ENCODE measurements at places on chromosomes 3 and 15.
A peak's percentile ranks its signal among the peaks of the same experiment; 100 is the strongest.

GRCh38 chr3:53215816-53216215 lies 40.0 kb downstream of the TKT start:
- DNase-seq, result no peak

- no peak for DNase-seq
Observed at GRCh38 chr15:96323319-96324145, 7.0 kb upstream of the NR2F2 start.

DNA sequence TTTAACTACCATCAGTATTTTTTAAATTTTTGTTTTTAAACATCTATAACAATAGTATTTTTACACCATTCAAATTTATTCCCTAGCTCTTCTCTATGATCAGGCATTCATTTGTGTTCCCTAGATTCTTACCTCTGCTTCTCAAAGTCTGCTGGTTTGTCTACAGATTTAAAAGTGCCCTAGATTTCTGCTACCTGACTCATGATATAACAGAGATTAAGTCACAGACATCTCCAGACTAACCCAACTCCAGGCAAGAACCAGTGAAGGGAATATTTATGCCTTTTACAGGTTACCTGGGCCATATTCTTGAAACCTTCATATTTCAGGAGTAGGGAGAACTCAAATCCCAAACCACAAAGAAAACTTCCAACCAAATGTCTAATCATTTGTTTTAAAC lies 38.8 kb downstream of the ADAM10 start:
- no peak for DNase-seq

DNA sequence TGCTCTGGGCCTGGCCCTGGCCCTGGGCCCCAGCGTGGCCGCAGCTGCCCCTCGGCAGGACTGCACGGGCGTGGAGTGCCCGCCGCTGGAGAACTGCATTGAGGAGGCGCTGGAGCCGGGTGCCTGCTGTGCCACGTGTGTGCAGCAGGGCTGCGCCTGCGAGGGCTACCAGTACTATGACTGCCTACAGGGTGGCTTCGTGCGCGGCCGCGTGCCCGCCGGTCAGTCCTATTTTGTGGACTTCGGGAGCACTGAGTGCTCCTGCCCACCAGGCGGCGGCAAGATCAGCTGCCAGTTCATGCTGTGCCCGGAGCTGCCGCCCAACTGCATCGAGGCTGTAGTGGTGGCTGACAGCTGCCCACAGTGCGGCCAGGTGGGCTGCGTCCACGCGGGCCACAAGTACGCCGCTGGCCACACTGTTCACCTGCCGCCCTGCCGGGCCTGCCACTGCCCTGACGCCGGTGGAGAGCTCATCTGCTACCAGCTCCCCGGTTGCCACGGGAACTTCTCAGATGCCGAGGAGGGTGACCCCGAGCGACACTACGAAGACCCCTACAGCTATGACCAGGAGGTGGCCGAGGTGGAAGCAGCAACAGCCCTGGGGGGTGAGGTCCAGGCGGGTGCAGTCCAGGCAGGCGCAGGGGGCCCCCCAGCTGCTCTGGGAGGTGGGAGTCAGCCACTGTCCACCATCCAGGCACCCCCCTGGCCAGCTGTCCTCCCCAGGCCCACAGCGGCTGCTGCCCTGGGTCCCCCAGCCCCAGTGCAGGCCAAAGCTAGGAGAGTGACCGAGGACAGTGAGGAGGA lies 21.7 kb downstream of the FBLN2 start:
- DNase-seq, result no peak

- DNase-seq, result no peak
Observed at GRCh38 chr3:133124511-133124910, 86.3 kb downstream of the TMEM108 start.

DNA sequence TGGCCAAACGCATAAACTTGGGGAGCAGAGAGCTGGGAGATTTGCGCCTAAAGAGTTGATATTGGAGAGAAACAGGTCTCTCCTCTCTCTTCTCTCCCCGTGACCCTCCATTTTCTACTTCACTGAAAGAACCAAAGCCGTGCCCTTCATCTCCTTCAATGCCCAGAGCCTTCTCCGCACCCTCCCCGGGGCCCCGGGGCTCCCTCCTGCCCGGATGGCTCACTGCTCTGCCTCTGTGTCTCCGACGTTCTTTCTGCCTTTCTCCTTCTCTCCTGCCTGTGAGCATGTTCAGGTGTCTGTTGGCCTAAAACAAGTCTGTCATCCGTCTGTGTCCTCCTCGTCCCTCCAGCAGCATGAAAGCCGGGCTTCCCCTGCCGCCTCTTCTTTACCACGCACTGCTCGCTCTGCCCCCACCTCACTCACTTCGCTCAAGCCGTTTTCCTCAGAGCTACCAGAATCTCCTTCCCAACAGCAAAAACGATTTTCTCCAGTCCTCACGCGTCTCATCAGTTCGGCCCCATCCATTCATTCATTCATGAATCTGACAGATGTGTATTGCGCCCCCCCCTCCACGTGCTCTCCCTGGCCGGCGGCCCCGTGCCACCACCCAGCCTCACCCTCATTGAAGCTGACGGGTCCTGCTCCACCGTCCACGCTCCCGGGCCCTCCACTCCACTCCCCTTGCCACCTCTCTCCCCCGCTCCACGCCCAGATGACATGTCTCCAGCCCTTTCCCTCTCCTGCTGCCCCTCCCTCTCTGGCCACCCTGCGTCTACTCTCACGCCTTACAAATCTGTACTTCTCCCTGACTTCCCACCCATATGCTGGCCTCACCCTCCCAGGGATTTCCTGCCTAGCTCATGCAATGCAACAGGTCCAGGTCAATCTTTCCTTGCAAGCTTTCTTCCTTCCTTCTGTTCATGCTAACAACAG lies 10.2 kb downstream of the MUC4 start:
- no peak for DNase-seq

GRCh38 chr3:183188895-183189462 lies 26.4 kb upstream of the LAMP3 start:
- DNase-seq, result no peak

DNA sequence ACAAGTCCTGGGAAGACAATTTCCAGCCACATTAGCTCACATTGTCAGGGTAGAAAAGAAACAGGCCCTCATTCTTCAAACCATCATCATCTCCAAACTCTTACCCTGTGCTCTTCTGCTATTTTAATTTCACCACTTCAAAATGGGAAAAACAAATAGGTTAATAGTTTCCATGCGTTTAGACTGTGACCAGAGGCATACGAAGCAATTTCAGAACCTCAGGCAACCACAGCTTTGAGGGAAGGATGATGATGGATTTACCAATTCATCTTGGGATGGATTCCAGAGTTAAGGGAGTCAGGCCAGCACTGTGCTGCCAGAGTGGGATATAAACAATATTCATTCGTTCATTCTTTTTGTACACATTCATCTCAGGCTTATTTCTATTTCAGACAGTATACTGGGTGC lies 307.8 kb upstream of the TPRG1 start:
- no peak for DNase-seq

GRCh38 chr3:194512895-194513601 lies 26.2 kb upstream of the ATP13A3 start:
- DNase-seq, result peak; percentile 11

- DNase-seq, result no peak
Observed at GRCh38 chr3:31900583-31900982, 80.5 kb downstream of the OSBPL10 start.

- DNase-seq, result peak; percentile 76
Observed at GRCh38 chr15:57377478-57377847, 1.2 kb downstream of the CGNL1 start.

GRCh38 chr3:68705695-68706094 lies 226.7 kb downstream of the TAFA4 start:
- no peak for DNase-seq

- no peak for DNase-seq
Observed at GRCh38 chr3:170709046-170709445, 123.2 kb upstream of the SLC7A14 start.

GRCh38 chr15:57263520-57263919 lies 112.8 kb upstream of the CGNL1 start:
- DNase-seq, result peak; percentile 46

GRCh38 chr3:186427627-186428281 lies 65.7 kb upstream of the DGKG start:
- DNase-seq, result no peak

GRCh38 chr15:40452296-40453090 lies 11.7 kb downstream of the BAHD1 start:
- DNase-seq, result no peak

GRCh38 chr15:33380406-33380805 lies 69.6 kb downstream of the RYR3 start:
- no peak for DNase-seq

DNA sequence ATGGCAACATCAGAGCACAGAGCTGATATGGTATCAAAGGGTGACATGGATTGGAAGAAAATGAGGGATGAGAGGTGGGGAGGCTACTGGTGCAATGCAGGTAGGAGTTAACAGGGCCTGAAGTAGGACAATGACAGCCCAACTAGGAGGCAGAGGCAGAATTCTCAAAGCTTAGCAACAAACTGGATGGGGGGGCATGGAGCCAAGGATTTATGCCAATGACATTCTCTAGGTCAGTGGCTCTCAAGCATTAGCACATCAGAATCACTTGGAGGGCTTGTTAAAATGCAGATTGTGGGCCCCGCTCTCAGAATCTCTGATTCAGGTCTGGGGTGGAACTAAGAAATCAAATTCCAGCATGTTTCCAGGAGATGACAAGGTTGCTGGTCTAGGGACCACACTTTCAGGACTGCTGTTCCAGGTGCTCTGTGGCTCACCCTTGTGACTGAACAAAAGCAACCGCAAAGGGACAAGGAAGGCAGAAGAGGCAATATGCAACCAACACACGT lies 98.0 kb upstream of the TNIK start:
- DNase-seq, result no peak

- no peak for DNase-seq
Observed at GRCh38 chr3:16417945-16418739, 95.4 kb downstream of the RFTN1 start.

GRCh38 chr15:70023064-70023768 lies 74.5 kb downstream of the TLE3 start:
- no peak for DNase-seq

DNA sequence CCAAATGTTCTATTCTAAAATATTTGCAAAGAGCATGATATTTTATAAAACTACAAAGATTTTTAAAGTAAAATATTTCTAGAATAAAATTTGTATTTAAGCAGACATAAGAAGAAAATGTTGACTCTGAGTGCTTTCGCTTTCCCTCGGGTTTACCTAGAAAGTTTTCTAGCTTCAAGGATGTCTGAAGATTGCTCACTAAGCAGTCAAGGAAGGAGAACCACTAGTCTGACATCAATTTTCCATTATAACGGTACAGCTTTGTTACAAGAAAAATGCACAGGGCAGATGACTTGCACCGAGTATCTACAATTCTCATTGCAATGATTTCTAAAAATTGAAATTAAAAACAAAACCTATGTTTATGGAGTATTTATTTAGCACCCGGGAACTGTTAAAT lies 14.2 kb downstream of the GPR15 start:
- DNase-seq, result no peak

DNA sequence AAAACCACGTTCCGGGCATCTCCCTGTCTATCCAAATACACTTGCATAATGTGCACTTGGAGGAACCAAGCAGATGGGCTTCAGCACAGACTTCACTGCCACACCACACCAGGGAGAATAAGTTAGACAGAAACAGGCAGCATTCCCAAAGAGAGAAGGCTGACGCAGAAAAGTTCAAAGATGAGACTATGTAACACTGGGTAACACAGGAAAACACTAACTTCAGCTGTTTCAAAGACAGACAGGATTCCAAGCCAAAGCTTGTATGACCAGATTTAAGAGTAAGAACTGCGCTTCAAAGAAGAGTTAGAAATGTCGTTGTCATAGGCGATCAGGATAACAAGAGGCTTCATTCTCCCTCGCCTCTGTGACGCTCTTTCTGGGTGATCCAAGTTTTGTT lies 19.9 kb downstream of the SLC51A start:
- DNase-seq, result no peak

DNA sequence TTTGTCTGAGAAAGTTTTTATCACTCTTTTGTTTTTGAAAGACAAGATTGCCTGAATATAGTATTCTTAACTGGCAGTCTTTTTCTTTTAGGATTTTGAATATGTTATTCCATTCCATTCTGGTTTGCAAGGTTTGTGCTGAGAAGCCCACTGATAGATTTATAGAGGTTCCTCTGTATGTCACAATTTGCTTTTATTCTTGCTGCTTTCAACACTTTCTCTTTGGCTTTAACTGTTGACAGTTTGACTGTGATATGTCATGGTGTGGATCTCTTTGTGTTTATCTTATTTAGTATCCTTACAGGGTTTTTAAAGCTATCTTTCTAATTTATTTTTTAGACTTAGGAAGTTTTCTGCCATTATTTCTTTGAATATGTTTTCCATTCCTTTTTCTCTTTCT lies 331.2 kb upstream of the ATP11B start:
- DNase-seq, result no peak

- no peak for DNase-seq
Observed at GRCh38 chr3:40079847-40080240, 229.7 kb upstream of the EIF1B start.

DNA sequence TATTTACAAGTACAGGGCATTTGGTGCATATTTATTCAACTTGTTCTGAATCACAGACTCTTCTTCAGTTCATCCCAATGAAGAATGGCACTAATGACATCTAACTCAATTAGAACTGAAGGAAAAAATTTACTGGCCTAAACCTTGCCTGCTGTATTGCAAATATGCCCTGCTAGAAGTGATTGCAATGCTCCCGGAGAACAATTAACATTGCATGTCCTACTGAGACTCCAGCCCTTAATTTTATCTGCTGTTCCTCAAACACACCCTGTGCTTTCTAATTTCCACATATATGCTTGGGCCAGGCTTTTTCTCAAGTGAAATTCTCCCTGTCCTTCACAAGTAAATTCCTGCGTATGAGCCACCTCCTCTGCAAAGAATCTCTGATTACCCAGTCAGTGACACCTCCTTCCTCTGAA lies 8.3 kb downstream of the ACKR4 start:
- DNase-seq, result no peak

DNA sequence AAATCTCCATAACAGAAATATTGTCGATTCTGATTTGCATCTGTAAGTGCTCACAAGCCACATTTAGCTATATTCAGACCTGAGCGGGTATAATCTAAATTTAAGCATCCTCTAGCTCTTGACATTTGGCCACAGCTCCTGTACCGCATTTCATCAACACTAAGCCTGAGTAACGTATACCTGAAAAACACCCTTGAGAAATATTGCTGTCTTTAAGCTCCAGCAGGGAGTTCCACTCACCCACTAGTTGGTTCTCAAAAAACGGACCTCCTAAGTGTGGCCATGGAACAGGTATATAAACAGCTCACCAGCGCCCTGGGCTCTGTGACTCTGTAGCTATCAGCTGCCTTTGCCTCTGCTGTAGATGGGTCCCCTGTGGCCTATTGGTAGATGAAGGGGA lies 80.7 kb downstream of the ABI3BP start:
- no peak for DNase-seq

- DNase-seq, result peak; percentile 46
Observed at GRCh38 chr15:98684436-98684835, 36.1 kb downstream of the IGF1R start.

GRCh38 chr3:105965384-105965783 lies 96.6 kb upstream of the CBLB start:
- DNase-seq, result peak; percentile 25

All from LNCaP clone FGC (cell line).